ENCODE measurements at places on chromosomes 4 and X. TPM values are rescaled to one million over a fixed set of nuclear protein-coding genes. Genes with fewer than 3 reads are reported as not detected.
A peak's percentile ranks its signal among the peaks of the same experiment; 100 is the strongest.

GRCh38 chrX:41912923-41913322 is 10.4 kb downstream of the CASK start:
- DNase-seq = peak; percentile 96

GRCh38 chr4:112141366-112142138 is 3.7 kb upstream of the FAM241A start:
- DNase-seq = no peak

DNA sequence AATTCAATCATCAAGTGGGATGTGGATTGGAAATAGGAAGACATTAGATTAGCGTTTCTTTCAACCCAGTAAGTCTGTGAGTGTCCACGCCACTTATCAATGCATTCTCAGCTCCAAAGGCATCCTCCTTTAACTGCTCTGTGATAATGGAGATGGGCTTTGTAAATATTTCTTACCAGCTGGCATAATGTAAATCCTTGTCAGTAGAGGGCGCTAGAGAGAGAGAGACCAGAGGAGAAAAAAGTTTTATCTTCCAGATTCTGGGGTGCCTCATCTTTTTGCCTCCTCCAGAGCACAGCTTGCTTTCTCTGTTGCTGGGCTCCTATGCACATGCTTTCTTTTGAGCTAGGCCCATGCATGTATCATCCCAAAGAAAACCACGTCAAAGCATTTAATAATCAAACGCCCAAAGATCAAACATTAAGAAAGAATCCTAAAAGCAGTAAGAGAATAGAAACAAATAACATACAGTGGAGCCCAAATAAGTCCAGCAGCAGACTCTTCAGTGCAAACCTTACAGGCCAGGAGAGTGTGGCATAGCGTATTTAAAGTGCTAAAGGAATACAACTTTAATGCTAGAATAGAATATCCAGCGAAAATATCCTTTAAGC is 9.6 kb upstream of the MTMR1 start:
- peak; percentile 20 for DNase-seq

The GYPE gene
- not detected for total RNA-seq

The CENPVL1 gene
- total RNA-seq = not detected

DNA sequence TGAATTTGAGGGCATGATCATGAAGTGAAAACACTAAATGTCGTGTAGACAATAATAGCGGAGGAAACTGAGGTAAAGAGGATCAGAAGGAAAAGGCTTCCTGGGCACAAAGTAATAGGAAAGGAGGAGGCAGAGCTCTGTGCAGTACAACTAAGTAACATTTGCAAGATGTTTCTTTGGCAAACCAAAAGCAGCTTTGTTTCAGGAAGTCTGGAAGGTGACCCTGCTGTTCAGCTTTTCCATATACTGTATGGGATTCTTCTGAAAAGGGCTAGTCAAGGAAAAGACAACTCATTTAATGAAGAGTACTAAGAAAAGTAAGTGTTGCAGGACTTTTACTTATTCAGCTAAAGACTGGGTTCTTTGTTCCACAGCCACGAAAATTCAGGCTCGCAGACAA is 463.1 kb downstream of the PCDH7 start:
- DNase-seq = no peak

The ZCCHC12 gene
- total RNA-seq = 0.05 TPM

DNA sequence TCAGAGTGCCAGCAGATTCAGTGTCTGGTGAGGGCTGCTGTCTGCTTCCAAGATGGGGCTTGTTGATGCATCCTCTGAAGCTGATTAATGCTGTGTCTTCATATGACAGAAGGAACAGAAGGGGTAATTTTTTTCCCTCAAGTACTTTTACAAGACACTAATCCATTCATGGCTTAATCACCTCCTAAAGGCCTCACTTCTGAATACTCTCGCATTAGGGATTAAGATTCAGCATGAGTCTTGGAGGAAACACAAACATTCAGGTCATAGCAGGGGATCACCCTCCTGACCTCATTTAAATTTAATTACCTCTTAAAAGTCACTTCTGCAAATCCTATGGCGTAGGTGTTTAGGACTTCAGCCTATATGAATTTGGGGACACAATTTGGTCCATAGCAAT is 1145.5 kb upstream of the PCDH10 start:
- no peak for DNase-seq

DNA sequence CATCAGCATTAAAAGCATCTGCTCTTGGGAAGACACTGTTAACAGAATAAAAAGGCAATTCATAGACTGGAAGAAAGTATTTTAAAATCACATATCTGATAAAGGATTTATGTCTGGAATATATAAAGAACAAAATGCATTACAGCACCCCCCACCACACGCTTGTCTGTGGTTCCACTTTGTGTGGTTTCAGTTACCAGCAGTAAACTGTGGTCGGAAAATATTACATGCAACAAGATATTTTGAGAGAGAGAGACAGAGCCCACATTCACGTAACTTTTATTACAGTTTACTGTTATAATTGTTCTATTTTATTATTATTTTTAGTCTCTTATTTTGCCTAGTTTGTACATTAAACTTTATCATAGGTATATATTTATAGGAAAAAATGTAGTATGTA is 21.2 kb upstream of the PDE6B start:
- DNase-seq = no peak

- DNase-seq = no peak
Measured at GRCh38 chr4:173370130-173370476, 651 bp upstream of the SAP30 start.

The GAGE12G gene
- not detected for total RNA-seq

GRCh38 chr4:80124246-80125211 is 51.5 kb upstream of the ANTXR2 start:
- DNase-seq = no peak

GRCh38 chr4:149523039-149523438 is 292.6 kb downstream of the IQCM start:
- no peak for DNase-seq

DNA sequence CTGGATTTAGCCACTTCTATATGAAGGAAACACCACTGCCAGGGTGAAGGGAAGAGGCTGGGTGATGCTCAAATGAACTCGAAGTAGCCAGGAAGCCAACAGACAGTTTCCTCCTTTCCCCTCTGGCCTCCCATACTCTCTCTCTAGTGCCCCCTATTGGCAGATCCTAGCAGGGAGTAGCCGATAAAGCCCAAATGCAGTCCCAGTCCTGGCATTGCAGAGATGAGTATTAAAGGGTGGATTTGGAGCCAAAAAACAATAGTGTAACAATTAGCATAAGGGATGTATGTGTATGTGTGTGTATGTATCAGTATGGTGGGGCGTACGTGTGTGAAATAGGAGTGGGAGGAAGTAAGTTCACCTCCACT is 213.8 kb upstream of the LDB2 start:
- peak; percentile 2 for DNase-seq

The STK26 gene
- total RNA-seq = 20.8 TPM

DNA sequence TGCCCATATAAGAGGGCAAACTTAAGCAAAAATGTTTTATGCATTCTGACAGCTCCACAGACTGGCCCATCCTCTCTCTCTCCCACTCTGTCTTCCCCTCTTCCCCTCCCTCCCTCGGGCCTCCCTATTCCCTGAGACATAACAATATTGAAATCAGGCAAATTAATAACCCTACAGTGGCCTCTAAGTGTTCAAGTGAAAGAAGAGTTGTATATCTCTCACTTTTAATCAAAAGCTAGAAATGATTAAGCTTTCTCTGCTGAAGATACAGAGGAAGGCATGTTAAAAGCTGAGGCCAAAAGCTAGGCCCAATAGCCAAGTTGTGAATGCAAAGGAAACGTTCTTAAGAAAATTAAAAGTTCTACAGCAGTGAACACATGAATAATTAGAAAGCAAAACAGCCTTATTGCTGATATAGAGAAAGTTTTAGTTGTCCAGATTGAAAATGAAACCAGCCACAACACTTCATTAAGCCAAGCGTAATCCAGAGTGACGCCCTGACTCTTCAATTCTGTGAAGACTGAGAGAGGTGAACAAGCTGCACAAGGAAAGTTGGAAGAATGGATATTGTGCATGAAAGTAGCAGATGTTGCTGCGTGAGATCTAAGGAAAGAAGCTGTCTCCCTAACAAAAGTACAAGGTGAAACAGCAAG is 54.9 kb downstream of the USO1 start:
- DNase-seq = no peak

- DNase-seq = no peak
Measured at GRCh38 chrX:133475521-133475920, 60.2 kb upstream of the GPC4 start.

The CYTL1 gene
- 5.0 TPM for total RNA-seq

The TMPRSS11A gene
- total RNA-seq = 0.05 TPM

The PROM1 gene
- 61.6 TPM for total RNA-seq

- no peak for DNase-seq
Measured at GRCh38 chrX:154430479-154430878, 2.0 kb downstream of the ATP6AP1 start.

DNA sequence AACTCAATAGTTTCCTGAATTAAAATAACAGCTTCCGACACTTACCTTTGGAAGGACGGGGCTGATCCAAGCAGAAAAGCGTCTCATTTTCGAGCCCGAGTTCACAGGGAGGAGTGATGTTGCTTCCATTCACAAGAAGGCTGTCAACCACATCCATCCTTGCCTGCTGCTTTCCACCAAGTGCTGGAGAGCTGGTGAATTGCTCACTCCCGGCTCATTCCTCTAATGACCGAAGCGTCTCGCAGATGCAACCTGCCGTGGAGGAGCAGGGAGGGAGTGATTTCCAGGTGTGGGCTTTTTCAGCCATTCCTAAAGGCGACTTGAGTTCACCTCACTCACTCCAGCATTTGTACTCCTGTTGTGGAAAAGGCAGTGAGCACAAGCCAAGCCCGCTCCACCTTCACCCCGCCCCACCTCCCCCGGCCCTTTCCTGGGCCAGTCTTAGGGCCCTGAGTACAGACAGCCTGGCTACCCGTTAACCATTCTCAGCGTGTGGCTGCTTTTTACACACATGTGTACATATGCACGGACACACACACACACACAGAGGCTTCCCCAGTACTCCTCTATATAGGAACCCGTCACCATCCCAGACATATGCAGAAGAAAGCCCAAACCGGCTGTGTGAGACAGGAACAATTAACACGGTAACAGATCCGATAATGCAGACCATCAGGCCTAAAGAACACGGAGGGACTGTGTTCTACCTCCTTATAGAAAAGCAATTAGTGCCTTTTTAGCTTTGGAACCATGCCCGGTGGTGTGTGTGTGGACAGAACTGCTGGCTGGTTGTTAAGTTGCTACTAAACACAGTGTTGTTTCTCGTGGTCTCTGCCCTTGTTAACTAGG is at the start of gene CCKAR:
TSS of gene CCKAR (minus strand) at position 374 of the 849 bp plus-strand sequence. CDS start at position 157, 217 bp downstream.
- DNase-seq = peak; percentile 51

GRCh38 chr4:27928761-27929540 is 1068.3 kb downstream of the STIM2 start:
- no peak for DNase-seq

DNA sequence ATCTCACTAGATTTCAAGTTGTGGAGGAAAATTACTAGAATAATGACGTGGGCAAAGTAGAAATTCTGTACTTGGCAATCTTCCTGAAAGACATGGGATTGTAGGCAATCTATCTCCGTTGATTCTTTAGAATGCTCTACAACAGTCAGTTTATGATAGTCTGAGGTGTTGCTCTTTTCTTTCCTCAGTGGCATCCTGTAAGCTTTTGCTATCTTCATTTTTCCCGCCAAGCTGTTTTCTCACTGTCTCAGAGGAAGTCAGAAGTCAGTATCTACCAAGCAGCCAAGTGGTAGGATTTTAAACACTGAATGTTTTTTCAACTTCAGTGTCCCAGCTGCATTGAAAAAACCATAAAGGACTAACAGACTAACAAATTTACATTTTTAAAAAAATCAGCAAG is 23.7 kb downstream of the PCDH7 start:
- no peak for DNase-seq

GRCh38 chrX:94265323-94265722 is 591.3 kb downstream of the FAM133A start:
- DNase-seq = no peak

DNA sequence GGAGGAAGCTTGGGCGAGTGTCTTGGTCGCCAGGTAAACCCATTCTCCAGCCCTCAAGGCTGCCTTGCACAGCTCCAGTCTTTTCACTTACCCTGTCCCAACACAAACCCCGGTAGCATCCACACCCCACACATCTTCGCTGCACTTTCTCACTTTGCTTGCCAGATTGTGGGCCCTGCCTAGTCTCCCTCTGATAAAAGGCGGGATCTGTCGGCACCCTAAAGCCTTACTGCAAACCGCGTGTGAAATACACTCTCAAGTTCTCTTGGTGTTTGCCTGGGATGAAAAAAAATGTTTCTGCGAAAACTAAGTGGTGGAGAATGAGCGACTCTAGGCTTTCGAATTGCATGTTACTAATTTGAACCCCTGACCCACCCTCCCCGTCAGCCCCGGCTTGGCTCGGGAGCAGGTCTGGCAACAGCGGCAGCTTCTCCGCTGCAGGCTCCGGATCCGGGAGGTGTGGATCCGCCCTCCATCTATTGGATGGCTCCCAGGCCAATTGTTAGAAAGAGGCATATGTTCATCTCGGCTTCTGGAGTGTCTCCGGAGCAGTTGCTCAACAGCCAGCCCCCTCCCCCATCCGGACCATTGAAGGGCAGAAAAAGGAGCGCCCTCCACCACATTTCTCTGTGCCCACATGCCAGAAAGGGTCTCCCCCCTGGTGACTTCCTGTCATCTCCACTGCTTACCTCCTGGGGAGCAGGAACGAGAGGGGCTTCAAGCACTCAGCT is 3.0 kb upstream of the CITED1 start:
- DNase-seq = peak; percentile 34

DNA sequence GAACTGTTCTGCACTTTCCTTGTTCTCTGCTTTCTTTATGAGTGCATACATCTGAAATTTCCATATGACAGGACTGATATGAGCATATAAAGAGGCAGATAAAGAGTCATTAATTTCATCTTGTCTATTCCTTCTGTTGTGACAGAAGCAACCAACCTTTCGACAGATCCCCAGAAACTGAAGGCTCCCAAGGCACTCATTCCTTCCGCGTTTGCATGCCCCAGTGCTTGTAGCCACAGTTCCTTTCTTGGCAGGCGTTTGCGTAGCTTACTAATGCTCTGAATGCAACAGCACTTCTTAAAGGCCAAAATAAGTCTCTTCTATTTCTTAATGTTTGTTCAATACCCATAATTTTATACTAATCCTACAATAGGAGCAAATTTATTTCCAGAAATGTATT is 94.0 kb upstream of the TBL1X start:
- DNase-seq = peak; percentile 12

DNA sequence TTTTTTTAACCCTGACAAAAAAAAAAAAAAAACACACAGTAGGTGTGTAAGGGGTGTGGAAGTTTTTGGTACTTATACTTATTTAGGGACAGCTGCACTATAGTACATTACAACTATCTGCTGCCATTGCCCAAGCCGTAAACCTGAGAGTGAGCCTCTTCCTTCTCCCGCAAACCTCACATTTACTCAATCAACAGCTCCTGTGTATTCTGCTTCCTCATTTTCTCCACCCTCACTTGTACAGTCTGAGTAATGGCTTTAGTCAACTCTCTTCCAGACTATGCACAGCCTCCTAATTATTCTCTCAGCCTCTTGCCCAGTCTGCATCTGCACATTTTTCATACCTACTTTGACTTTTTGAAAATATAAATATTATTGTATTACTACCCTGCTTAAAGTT is 362.0 kb downstream of the ADAM29 start:
- no peak for DNase-seq

GRCh38 chrX:112751076-112751475 is 71.3 kb upstream of the LHFPL1 start:
- no peak for DNase-seq

Data from renal cortical epithelial cell (primary cell).